ENCODE measurements at places on chromosomes 16 and 17.

DNA sequence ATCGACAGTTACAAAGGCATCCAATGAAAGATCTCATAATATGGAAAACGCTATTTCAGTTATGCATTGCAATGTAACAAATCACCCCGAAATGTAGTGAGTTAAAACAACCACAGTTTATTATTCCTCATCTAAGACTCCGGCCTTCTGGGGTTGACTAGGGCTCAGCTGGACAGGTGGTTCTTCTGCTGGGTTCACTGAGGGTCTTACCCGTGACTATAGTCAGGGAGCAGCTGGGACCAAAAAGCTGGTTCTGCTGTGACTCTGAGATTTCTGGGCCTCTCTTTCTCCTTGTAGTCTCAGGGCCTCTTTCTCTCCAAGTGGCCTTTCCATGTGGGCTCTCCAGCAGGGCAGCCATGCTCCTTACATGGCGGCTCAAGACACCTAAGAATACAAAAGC is 196.0 kb downstream of the IRX3 start:
- DNase-seq = no peak

- DNase-seq = no peak
Observed at GRCh38 chr16:68226116-68226515, 9.8 kb downstream of the ESRP2 start.

- DNase-seq = peak; percentile 53
Observed at GRCh38 chr16:57141822-57142631, 43.8 kb downstream of the PSME3IP1 start.

DNA sequence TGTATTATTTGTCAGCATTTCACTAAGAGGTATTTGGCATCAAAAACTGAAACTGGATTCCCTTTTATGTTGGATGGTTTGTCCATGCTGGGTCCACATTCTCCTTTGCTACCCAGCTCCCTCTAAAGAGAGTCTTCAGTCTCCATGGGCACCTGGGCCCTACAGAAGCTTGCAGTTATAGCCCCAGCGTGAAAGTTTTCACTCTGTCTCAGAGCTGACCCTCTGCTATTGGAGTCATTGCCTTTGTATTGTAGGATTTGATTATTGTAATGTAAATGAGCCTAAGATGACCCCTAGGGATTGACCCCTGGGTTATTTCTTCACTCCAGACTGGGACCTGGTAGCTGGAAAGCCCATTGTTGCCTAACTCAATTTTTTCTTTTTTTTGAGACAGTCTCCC is 1026.5 kb upstream of the EEF2KMT start:
- no peak for DNase-seq

- no peak for DNase-seq
Observed at GRCh38 chr16:89084411-89084810, 9.2 kb upstream of the ACSF3 start.

GRCh38 chr17:82153745-82154375 is 55.8 kb upstream of the FASN start:
- peak; percentile 93 for DNase-seq

- no peak for DNase-seq
Observed at GRCh38 chr16:82062645-82063058, 27.6 kb downstream of the HSD17B2 start.

GRCh38 chr16:49369651-49370611 is 3.7 kb upstream of the C16orf78 start:
- no peak for DNase-seq

- DNase-seq = peak; percentile 86
Observed at GRCh38 chr17:78127239-78127887, 1.2 kb downstream of the TMC6 start.

GRCh38 chr16:81997738-81998137 is 13.5 kb downstream of the SDR42E1 start:
- DNase-seq = no peak

GRCh38 chr16:89934611-89935553 is 11.7 kb downstream of the TUBB3 start:
- no peak for DNase-seq

- DNase-seq = no peak
Observed at GRCh38 chr16:3645504-3646347, 8.8 kb upstream of the DNASE1 start.

DNA sequence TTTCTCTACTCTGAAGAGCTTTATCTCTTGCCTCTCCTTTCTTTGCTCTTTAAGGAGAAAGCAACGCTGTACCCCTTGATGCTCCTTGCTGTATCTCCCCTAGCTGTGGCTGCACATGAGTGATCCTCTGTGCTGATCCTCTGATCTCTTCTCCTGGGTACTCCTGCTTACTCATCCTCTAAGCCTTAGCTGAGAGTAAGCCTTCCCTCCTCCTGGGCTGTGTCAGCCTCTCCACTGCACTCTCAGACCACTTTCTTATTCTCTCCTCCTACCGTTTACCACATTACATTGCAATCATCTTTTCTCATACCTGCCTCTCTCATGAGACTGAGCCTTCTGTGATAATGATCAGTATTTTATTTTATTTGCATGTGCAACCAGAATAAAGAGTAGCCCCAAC is 25.1 kb downstream of the SOX9 start:
- DNase-seq = no peak

DNA sequence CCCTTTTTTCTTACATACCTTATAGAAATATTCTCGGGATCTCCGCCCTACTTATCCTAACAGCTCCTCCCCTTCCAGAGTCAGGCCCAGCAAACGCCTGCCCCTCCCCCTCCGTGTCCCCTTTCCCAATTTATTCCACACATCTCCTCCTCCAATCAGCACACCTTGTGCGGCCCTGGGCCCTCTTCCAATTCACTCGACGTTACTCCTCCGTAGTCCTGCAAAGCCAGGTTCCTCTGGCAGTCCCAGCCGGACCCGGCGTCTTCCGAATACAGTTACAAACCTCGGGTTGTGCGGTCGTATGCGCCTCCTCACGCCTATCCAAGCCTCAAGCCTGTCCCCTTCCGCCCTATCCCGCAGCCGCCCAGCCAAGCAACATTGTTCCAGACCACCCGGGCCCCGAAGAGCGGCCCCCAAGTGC is 677 bp downstream of the CBX1 start:
- DNase-seq = peak; percentile 16

GRCh38 chr17:16910341-16910740 is 61.6 kb downstream of the TNFRSF13B start:
- no peak for DNase-seq

DNA sequence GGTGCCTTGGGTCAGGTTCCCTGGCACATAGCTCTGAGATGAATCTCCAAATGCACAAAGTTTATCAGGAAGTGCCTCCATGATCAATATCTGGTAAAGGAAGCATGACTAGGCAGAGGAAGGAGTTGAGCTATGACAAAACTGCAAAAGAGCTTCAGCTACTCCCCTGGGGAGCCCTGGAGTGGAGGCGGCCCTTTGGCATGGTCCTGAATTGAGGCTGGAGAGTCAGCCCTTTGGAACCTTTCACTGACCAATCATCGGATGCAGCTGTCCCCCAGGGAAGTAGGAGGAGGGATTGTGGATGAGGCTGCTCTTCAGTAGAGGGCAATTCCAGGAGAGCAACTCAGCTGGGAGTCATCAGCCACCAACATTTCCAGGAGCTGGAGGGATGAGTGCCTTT is 46.1 kb upstream of the NLRP1 start:
- no peak for DNase-seq

- DNase-seq = no peak
Observed at GRCh38 chr16:86823888-86824671, 245.7 kb downstream of the FOXL1 start.

DNA sequence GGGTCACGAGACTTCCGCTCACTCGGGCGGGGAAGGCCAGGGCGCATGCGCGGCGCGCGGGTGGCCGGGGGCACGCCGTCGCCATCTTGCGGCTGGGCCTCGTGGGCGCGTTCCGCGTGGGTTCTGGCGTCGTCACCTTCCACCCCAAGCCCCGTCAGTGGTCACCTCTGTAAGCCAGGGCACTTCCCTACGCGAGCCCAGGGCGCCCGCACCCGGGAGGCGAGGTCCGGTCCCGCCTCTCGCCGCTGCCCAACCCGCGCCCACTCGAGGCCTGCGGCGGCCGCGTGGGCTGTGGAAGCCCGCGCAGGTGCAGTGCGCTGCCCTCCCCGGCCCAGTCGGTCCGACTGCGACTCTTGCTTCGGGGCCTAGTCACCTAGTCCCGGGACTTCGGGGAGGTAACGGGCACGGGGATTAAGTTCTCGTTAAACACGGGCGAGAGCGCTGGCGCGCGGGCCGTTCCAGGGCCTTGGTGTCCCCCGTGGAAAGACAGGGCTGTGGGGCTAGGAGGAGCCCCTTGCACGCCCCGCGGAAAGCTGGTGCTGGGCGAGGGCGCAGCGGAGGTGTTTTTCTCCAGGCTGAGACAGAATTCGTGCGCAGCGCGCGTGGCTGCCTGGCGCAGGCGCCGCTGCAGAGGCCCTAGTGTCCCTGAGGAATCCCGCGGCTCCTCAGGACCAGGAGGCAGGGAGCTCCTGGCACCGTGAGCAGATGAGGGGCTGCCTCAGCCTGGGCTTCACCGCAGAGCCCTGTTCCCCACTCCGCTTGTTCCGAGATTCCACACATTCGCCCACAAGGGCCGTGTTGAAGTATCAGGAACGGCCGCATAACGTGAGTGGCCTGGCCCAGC is 472 bp upstream of the ARHGDIA start:
- DNase-seq = peak; percentile 100

- no peak for DNase-seq
Observed at GRCh38 chr16:85525420-85526184, 87.5 kb upstream of the GSE1 start.

- no peak for DNase-seq
Observed at GRCh38 chr16:54501797-54502196, 215.2 kb upstream of the IRX3 start.

DNA sequence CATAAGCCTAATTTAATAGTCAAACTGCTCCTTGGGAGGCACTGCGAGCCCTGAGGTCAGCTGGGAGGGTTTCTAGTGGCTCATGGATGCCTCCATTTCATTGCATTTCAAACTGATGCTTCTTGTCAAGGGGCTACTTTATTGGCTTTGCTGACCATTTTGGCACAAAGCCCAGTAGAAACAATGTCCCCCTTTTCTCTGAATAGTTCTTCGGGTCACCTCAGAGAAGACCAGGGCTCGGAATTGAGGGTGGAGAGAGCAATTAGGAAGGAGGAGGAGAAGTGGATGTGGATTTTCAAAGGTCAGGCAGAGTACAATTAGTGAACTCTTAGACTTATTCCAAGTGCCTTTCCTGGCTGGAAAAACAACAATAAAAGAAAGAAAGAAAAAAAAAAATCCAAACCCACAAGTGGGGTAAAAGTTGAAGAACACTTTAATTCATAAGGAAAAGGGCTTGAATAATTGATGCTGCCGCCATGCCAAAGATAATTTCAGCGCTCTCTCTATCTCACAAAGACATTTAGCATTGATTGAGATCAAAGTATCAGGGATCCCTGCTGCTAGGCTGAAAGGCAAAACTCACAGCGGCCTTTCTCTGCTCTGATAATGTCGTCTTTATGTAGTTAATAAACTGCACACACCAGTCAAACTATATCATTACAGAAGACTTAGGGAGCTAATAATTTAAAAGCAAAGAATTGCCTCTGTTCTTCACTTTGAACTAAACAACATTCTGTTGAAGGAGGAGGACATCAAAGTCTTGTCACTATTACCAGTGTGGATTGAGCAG is 122.7 kb downstream of the RGS9 start:
- no peak for DNase-seq

GRCh38 chr16:89360760-89361435 is 129.5 kb downstream of the ANKRD11 start:
- DNase-seq = peak; percentile 78

GRCh38 chr17:63023049-63023448 is 57.0 kb downstream of the TANC2 start:
- DNase-seq = no peak

DNA sequence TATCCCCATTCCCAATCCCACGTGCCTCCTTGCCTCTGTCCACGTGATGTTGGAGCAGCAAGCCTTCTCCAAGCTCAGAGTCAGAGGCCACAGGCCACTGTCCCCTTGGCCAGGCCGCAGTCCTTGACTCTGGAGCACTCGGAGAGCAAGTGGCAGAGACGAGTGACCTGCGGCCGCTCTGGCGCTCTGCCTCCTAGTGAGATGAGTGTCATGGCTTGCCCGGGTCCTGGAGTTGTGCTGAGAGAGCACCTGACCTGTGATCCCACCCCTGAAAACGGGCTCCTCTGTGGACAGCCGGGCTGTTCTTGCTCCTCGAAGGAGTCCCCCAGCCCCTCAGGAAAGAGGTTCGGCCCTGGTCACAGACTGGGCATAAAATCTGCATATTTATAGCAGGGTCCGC is 10.0 kb upstream of the FASN start:
- DNase-seq = no peak

DNA sequence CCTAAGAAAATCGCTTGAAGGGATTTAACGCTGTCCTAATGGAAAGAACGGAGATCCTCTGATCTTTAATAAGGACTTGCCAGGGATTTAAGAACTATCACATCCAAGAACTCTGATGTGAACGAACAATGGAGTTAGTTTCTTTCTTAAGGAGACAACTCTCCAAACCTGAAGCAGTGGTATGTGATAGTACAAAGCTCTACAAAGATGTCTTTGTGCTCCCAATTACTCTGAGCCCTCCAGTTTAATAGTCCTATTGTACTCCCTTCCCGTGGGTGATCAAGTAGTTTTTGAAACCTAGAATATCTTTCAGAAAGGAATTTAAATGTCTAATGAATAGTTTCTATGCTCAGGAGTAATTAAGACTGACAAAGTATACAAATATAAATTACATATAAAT is 123.8 kb downstream of the FTO start:
- DNase-seq = no peak

- DNase-seq = peak; percentile 9
Observed at GRCh38 chr17:70313086-70313852, 143.9 kb downstream of the KCNJ2 start.

DNA sequence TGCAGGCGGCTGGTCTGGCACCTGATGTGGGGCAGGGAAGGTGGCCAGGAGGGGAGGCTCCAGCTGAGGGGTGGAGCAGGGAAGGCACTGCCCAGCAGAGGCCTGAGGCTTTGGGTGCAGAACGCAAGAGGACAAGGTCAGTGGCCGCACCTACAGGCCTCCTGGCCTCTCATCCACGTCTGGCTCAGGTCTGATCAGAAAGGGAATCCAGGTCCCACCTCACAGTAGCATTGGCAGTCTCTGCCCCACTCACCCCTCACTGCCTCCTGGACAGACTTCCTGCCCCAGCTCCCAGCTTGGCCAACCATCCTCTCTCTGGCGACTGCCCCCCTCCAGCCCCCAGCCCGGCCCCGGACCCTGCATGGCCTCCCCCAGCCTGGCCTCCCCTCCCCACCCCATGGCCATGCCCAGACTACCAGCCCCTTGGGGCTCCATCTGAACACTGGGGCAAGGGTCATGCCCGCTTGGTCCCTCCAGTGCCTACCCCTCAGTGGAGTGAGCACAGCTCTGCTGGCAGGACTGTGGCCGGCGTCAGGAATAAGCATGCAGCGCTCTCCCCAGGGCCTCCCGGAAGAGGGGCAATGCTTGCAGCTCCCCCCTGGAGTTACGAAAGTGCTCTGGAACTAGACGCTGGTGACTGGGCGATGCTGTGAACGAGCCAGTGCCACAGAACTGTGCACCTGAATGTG is 4.6 kb downstream of the UTS2R start:
- no peak for DNase-seq

DNA sequence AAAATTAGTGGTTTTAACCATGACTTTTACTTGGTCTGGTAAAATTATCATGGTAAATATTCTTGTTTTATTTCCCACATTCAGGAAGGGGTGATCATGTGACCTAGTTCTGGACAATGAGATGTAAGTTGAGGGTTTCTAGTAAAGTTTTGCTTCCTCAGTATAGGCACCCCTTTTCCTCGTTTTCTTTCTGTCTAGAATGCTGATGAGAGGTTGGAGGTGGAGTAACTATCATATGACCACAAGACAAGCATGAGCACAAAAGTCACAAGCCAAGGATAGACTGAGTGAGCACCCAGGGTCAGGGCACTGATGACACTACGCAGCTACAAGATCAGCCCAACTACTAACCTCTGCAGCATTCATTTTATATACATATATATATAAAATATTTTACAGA is 53.9 kb downstream of the MYO1D start:
- no peak for DNase-seq

GRCh38 chr16:57775661-57776469 is 26.4 kb downstream of the KIFC3 start:
- no peak for DNase-seq
